Mucosa of gallbladder (tissue), 1 donor: ENCODE measurements at places on chromosomes 12 and 14. TPM values are rescaled to one million over a fixed set of nuclear protein-coding genes. Genes with fewer than 3 reads are reported as not detected.
A peak's percentile ranks its signal among the peaks of the same experiment; 100 is the strongest.

DNA sequence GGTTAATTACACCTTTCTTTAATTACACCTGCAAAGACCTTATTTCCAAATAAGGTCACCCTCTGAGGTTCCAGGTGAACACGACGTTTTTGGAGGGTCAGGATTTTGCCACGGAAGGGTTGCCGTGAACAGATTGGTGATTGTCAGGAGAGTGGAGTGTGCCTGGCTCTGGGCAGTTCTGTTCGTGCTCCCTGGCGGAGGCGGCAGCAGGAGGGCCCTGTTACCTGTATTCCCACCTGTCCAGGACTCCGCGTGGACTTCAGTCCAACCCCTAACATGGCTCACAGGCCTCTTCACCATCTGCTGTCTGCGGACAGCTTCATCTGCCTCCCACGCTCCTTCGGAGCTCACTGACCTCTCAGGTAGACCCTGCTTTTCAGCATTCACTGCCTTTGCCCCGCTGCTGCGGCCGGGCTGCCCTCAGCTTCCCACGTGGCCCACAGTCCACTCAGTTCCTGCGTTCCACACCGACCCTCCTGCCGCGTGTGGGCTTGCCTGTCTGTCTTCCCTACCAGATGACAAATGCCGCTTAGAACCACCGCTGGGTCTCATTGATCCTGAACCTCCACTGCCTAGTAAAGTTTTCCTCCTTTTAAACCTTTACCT lies 187.5 kb upstream of the DIO3 start:
- DNase-seq: no peak

GRCh38 chr14:94653321-94653720 lies 41.1 kb downstream of the SERPINA3 start:
- no peak for DNase-seq

The RPS6KA5 gene
- total RNA-seq: 7.1 TPM

The SERPINA1 gene
- total RNA-seq: 348 TPM

The SCYL2 gene
- total RNA-seq: 50.5 TPM

GRCh38 chr12:1272142-1272541 lies 281.1 kb downstream of the ERC1 start:
- DNase-seq: no peak

DNA sequence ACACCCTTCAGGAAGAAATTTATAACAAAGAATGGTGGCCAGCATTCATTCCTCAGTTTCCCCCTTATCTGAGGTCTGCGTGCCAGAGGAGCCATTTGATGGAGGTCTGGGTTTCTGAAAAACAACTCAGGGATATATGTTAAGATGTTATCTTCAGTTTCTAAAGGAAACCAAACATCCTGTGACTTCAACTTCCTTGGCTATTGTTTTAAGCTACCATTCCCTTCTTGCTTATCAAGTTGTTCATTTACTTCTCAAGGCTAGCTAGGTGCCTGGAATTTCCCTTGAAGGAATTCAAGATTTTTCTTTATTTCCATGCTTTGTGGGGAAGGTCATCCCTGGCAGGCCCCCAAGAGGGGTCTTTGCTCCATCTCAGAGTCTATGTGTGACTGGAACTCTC lies 27.1 kb upstream of the OXA1L start:
- DNase-seq: no peak

GRCh38 chr14:30251557-30252100 lies 307.3 kb upstream of the G2E3 start:
- no peak for DNase-seq

DNA sequence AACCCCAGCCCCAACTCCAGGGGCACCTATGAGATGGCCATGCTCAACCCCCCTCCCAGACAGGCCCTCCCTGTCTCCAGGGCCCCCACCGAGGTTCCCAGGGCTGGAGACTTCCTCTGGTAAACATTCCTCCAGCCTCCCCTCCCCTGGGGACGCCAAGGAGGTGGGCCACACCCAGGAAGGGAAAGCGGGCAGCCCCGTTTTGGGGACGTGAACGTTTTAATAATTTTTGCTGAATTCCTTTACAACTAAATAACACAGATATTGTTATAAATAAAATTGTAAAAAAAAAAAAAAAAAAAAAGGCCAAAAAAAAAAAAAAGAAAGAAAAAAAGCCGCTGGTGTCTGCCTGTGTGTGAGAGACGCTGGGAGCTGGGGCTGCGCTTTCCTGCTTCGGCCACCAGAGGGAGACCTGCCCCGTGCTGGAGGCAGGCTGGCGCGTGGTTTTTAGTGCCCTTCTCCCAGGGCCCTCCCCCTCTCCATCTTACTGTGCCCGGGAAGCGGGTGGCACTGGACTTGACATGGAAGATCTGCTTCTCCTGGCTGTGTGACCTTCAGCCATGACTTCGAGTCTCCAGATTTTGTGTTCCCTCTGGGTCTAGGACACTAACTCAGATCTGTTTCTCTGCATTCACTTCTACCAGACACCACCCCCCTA lies 3.4 kb upstream of the NXPH4 start:
- peak; percentile 89 for DNase-seq

GRCh38 chr12:91225316-91225715 lies 42.7 kb upstream of the DCN start:
- no peak for DNase-seq

The POLE2 gene
- total RNA-seq: 1.5 TPM

DNA sequence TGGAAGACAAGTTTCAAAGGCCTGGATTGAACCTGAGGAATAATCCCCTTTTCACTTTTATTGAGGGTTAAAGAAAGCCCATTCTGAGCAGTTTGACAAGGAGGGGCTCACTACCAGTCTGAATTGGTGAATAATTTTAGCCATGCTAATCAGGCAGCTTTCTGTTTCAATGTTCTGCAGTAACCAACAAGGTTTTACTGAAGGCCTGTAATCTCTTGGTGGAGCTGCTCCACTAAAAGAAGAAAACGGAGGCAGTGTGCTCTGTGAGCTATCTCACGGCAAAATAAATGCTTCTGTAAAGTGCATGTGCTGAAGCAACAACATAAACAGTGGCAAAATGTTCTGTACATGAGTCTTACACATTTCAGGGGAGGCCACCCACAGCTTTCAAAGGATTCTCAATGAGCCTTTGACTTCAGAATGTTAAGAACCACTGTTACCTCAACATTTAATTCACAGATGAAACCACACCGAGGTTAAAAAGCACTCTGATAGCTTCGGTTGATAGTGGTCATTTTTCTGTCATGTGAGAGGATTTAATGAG lies 111.2 kb downstream of the LRIG3 start:
- no peak for DNase-seq

- DNase-seq: no peak
These were observed 23.9 kb downstream of the NID2 start for GRCh38 chr14:52044791-52045522.

- no peak for DNase-seq
These were observed 29.6 kb upstream of the KCNK10 start for GRCh38 chr14:88352698-88353097.
